ENCODE measurements at places on chromosomes 12 and 14.

DNA sequence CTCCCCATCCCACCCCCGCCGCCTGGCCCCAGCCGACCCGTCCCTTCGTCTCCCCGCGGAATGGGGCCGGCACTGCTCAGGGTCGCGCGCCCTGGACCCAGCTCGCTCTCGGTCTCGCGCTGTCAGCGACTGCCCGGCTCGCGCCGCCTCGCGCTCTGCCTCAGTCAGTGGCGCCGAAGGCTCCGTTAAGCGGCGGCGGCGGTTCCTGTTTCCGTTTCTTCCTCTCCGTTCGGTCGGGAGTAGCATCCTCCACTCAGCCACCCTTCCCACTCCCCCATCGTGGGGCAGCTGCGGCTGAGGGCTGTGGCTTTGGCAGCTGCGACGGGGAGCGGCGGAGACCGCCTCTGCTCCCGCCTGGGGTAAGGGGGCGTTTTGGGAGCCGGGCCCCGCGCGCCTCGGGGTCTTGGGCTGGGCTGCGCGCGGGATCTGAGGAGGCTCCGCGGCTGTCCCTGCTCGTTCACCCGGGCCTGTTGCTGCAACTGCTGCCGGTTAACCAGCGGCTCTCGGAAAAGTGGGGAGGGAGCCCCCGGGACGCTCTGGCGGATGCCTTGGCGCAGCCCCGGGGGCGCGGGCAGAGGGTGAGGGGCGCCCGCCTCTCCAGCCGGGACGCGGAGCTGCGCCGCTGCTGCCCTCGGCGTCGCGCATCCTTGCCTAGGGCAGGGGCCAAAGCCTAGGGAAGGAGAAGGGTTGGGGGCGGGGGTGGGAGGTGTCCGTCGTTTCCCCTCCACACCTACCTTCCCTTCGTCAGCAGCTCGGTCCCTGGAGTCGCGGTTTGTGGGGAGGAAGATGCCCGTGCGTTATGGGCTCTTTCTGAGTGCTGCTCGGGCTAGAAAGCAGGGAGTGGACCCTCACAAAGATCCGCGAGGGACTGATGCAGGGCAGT lies 567 bp downstream of the FUT8 start:
- peak; percentile 46 for DNase-seq

- no peak for DNase-seq
Measured at GRCh38 chr14:69769623-69770022, 2.7 kb downstream of the SRSF5 start.

GRCh38 chr12:57360468-57360867 lies 70.4 kb downstream of the R3HDM2 start:
- DNase-seq: no peak

DNA sequence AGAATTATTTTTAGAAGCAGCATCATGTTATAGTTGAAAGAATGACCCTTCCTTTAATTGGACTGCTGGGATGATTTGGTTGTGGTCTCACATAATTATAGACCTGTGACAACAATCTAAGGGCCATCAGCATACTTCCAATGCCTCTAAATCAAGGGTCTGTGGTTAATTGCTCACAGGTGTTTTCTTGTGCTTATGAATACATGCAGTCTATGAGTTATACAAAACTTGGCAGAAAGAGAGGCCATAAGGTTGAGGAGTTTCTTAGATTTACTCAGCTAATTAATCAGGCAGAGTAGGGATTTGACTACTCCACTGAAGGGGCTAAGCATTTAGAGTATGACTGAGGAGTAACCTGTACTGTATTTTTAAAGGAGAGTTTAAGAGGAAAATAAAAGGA lies 37.0 kb upstream of the FRMD6 start:
- DNase-seq: no peak

GRCh38 chr12:111011999-111012600 lies 91.7 kb upstream of the MYL2 start:
- DNase-seq: no peak

GRCh38 chr14:22118899-22119477 lies 445.4 kb upstream of the OR4E1 start:
- no peak for DNase-seq

All from tibial nerve (tissue), 4 donors.